ENCODE measurements at places on chromosomes 6 and 20.

DNA sequence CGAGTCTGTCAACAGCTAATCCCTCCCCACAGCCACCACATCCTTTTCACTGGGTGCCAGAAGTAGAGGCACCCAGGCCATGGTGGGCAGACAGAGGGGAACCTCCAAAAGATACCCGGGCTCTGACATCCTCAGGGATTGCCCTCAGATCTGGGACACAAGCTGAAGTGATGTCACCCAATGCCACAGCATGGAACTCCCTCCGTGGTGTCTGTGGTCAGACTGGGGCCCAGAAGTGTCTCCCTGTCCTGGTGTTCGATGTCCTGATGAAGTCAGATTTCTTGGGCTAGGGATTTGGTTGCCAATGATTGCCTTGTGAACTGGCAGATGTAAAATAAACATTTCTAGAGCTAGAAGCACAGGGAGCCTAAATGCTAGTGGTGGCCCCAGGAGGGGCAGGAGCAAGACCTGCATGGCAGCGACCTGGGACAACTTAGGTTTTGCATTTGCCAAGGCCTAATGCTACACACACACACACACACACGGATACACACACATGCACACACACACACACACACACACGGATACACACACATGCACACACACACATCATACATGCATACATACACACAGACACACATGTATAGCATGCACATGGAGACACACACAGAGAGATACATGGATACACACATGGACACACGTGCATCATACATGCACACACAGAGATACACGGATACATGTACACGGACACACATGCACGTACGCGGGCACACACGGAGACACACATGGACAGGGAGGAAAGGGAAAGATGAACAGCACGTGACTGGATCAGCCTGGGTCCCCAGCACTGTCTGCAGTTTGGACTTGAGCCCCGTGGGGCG lies 221.0 kb downstream of the NFATC2 start:
- DNase-seq, result no peak

DNA sequence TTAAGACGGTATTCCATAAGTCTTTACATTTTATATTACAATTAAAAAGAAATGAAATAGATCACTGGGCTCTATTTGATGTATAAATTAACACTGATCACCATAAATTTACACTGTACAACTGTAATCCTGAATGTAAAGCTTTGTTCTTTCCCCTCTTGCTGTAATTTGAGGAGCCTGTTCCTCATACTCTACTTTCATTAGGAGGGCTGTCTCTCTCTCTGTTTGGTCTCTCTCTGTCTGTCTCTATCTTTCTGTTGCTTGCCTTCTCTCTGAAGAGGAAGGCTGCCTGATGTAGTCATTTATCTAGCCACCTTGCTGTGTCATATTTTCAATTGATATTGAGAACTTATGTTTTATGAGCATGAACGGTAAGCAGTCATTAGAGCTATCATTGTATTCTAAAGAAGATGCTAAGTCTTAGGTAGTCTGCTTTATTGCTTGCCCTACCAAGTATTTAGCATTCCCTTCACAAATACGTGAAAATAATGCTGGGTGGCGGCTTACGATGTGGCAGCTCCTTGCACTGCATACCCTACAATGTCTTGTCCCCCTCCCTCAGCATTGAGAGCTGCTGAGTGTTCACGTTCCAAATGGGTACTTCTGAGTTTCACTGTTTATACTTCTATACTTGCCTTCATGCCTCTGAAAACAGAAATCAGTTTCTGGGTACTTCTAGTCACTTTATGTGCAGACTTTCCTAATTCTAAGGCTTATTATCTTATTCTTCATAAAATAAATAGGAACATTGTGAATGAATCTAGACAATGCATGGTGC lies 205.5 kb downstream of the NKAIN2 start:
- no peak for DNase-seq

DNA sequence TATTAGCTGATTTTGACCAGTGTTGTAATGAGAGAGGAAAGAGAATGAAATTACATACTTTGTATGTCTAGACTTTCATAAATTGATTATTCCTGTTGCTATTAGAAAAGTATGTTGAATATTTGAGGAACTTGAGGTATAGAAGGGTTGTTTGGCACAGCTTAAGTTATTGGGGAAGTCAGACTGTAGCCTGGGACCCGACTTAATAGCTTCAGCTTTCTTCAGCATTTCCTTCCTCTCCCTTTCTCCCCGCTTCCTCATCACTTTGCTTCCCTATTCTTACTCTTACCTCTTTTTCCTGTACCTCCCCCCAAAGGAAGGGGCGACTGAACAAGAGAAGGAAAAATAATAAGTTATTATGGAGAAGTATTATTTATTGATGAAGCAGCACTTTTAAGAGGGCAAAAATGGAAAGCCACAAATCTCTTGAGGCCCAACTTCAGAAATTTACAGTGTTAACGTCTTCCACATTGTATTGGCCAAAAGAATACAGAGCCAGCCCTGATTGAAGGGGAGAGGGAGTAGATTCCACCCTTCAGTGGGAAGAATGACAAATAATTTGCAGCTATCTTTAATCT lies 7.4 kb downstream of the SENP6 start:
- DNase-seq, result no peak

GRCh38 chr20:9457136-9457535 lies 57.3 kb upstream of the LAMP5 start:
- no peak for DNase-seq

DNA sequence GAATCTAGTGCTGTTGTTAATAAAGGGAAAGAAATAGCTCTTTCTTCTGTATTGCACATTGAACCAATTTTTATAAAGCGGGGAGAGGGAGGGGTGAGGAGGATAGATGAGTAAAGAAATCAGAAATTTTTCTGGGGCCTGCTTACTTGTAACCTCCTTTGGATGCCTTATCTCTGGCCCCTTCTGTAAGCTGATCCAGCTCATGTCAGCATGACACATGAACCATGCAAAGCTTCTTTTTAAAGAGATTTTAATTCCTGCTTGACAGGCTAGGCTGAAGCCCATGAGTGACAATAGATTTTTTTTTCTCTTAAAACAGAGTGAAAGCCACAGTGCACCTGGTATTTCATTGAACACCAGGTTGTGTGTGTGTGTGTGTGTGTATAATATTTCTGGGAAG lies 325.3 kb downstream of the PRL start:
- no peak for DNase-seq

- DNase-seq, result no peak
Measured at GRCh38 chr20:54774426-54774825, 299.0 kb downstream of the DOK5 start.

DNA sequence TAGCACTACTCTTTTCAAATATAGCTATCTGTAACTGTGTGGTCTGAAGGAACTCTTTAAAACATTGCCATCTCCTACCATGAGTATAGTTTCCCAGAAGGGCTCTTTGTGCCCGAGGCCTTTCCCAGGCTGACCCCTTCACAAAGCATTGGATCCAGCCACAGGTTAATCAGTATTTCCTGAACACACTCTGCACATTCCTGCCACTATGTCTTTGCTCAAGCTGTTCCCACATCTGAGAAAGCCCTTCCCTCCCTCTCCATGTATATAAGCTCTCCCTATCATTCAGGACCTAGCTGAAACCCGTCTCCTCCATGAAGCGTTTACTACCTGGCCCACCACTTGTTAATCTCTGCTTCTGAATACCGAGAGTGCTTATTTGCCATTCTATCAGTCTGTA lies 47.8 kb upstream of the PKHD1 start:
- DNase-seq, result no peak

DNA sequence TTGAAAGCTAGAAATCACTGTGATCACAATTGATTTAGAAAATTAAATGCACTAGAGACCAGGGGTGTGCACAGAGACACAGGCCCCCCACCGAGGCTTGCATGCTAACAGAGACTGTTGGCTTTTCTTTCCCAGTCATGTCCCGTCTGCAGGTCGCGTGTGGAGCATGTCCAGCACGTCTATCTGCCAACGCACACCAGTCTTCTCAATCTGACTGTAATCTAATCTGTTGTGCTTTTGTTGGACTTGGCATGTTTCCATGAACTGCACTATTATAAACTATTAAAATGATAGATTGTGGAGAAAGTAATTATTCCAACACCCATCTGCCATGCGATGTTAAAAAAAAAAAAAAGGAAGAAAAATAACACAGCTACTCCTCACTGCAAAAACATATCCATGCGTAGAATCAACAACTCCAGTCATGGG lies 17.7 kb downstream of the MYLIP start:
- no peak for DNase-seq
